ENCODE measurements at places on chromosomes 12 and 14.

GRCh38 chr14:44462381-44462780, 44.7 kb downstream of the FSCB start:
- no peak for DNase-seq

- no peak for DNase-seq
These were observed 34.1 kb downstream of the CNTN1 start for GRCh38 chr12:40726366-40726765.

GRCh38 chr14:28083389-28083788, 683.2 kb upstream of the FOXG1 start:
- no peak for DNase-seq

- no peak for DNase-seq
These were observed 21.4 kb upstream of the HECTD1 start for GRCh38 chr14:31229009-31229408.

DNA sequence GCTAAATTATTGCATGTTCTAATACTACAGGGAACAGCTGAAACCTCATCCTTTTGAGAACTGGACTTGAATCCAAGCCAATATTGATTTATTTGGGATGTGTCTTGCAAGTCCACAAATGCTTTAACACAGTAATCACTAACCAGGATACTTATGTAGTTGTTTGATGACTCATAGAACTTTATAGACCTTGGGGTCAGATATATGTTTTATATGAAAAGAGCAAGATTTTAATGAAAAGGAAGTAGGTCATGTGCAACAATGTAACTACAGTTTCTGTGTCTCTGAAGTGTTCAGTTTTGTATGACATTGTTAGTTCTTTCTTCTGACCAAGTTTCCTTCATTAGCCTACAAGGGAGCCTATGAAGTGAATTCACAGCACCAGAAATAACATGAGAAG, 352.0 kb downstream of the ZFP36L1 start:
- no peak for DNase-seq

GRCh38 chr12:89427508-89428156, 75.3 kb upstream of the DUSP6 start:
- DNase-seq, result no peak

- no peak for DNase-seq
These were observed 470.4 kb downstream of the GALC start for GRCh38 chr14:87522575-87522974.

GRCh38 chr12:104963757-104964156, 5.7 kb upstream of the SLC41A2 start:
- DNase-seq, result no peak

GRCh38 chr14:103512701-103513611, 9.7 kb downstream of the CKB start:
- DNase-seq, result no peak

DNA sequence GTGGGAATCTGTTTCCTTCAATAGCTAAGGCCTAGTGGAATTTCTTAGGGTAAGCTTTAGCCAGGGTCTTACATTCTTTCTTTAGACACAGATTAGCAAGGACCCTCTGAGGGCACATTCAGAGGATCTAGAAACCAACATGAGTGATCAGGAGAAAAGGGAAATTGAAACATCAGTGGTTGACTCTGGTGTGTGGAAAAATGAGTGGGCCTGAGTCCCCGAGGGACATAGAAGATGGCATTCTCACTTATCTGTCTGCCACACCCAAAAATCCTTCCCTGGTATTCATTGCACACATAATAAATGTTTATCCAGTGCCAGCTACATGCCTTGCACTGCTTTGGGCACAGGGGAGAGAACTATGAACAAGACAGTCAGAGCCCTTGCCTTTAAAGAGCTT, 82.9 kb downstream of the SSPN start:
- no peak for DNase-seq

- no peak for DNase-seq
These were observed 42.4 kb downstream of the GLRX5 start for GRCh38 chr14:95577067-95577800.

- no peak for DNase-seq
These were observed 116.7 kb downstream of the LMNTD1 start for GRCh38 chr12:25436206-25437030.

GRCh38 chr12:13342971-13343370, 146.4 kb downstream of the EMP1 start:
- DNase-seq, result peak; percentile 20

- no peak for DNase-seq
These were observed 13.5 kb upstream of the ATF1 start for GRCh38 chr12:50750366-50750765.

GRCh38 chr12:48358937-48359513, 8.3 kb upstream of the ZNF641 start:
- no peak for DNase-seq

DNA sequence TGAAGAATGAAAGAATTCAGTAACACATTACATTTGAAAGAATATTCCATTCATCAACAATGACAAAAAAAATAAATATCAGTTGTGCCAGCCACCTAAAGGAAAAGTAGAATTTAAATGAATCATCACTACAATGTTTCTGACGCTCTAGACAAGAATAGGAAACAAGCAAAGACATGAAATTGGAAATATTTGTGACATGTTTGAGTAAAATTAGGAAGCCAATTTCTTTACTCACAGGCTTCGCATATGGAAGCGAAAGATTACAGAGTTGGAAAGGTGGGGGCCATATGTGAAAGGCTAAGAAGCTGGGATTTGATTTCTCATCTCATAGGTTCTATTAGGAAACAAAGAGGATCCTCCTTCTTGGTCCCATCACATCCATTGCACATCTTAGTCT, 279.0 kb downstream of the IPO8 start:
- DNase-seq, result no peak

- DNase-seq, result no peak
These were observed 29.6 kb downstream of the ZFHX2 start for GRCh38 chr14:23521785-23522640.

DNA sequence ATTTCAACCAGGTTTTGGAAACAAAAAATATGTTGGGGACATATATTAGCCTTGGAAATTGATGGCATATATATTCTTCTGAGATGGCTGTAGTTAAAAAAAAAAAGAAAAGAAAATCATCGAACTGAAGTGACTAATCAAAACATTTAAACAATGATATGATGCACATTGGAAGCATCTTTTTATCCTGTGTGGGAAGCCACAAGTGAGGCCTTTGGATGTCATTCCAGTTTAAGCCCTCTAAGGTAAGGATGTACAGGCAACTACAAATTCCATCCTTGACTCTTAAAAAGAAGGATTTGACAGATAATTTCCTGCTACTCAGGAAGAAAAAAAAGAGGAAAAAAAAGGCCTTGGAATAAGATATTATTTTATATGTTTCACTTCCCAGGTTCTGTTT, 9.6 kb upstream of the PTPRB start:
- no peak for DNase-seq

DNA sequence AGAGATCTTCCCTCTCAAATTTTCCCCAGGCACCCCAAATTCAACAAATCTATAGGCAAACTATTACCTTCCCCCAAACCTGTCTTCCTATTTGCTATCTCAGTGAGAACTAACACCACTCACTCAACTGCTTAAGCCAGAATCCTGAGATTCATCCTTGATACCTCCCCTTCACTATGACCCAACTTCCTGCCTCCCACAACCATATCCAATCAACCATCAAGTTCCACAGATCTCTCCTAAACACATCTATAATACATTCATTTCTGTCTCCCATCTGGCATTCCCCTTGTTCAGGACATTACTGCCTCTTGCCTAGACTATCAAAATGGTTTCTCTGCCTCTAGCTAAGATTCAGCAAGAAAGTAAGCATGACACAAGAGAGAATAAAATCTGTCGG, 21.3 kb downstream of the YAF2 start:
- DNase-seq, result no peak

GRCh38 chr12:9793779-9794395, 33.2 kb upstream of the CD69 start:
- DNase-seq, result no peak

GRCh38 chr12:5434647-5435560, 3.0 kb downstream of the NTF3 start:
- no peak for DNase-seq

DNA sequence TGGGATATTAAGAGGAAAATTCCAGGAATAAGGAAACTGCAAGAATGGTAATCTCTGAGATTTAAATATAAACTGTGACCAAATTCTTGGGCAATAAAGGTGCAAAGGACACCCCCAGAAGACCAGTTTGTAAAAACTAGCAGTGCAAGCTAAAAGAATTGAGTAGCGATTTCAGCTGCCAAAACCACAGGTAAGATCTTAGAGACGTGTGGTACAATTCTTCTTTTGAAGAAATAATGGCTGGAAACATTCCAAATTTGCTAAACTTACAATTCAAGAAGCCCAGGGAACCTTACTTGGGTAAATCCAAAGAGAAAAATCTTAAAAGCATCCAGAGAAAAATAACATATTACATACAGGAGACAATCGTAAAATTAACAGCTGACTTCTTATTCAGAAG, 12.0 kb downstream of the CATSPERB start:
- DNase-seq, result no peak

GRCh38 chr12:127677537-127678131, 589.3 kb upstream of the TMEM132C start:
- DNase-seq, result peak; percentile 13

DNA sequence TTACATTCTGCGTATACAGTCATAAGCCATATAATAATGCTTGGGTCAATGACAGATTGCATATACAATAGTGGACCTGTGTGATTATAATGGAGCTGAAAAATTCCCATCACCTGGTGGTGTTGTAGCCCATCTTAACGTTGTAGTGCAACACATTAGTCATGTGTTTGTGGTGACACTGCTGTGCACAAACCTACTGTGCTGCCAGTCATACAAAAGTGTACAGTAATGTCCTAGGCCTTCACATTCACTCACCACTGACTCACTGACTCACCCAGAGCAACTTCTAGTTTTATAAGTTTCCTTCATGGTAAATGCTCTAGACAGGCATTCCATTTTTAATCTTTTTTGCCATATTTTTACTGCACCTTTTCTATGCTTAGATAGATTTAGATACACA, 194.8 kb upstream of the SEL1L start:
- DNase-seq, result no peak

- DNase-seq, result no peak
These were observed 89.7 kb downstream of the NRXN3 start for GRCh38 chr14:78259831-78260230.

- DNase-seq, result no peak
These were observed 700 bp downstream of the SIX6 start for GRCh38 chr14:60509438-60510253.

DNA sequence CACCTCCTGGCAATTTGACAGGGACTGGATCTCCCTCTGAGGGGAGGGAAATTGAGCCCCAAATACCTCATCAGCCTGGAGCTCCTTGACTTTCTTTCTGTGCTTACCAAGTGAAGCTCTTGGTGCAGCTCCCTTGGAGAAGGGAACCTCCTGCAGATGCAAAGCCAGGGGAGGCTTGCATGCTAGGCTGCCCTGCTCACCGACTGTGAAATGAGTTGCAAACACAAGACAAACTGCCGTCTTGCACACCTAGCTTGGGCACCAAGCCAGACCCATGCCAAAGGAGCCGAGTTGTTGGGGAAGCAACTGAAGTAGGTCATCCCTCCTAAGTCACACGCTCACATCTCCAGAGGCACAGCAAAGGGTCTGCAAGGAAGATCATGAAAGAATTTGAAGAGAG, 95.2 kb downstream of the GTF2A1 start:
- no peak for DNase-seq

DNA sequence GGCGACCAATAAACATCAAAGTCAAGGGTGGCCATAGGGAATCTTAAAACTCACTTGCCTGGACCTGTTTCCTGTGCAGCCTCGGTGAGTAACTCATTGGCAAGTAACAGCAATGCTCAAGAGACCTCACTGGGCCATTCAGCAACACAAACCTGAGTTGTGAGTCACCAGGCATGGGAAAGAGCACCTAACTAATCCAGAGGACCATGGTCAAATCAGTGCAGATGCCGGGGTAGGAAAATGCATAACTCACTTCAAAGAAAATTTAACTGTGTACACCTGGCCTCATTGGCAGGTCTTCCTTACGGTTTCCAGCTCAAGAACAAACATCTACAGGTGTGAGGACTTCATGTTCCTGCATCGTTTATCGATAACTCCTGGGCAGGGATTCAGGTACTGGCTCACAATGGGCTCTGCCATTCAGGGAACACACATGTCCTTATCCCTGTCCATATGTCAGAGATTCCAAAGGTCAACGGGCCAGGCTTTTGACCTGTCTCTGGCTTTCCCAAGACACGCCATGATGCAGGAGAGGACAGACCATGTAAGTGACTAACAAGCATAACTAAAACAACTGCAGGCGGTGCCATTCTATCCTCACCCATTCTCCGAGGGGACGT, 211.8 kb downstream of the ANO2 start:
- DNase-seq, result no peak

Data from stimulated activated CD8-positive, alpha-beta memory T cell treated with anti-CD3 and anti-CD28 coated beads, Interleukin-15, amount 100 ng/mL, for 48 hours (primary cell).